ENCODE measurements at places on chromosomes 3 and 15.

- no peak for DNase-seq
Observed at GRCh38 chr15:101651554-101652097, 555 bp downstream of the TM2D3 start.

- no peak for DNase-seq
Observed at GRCh38 chr15:33125894-33126537, 68.5 kb downstream of the FMN1 start.

DNA sequence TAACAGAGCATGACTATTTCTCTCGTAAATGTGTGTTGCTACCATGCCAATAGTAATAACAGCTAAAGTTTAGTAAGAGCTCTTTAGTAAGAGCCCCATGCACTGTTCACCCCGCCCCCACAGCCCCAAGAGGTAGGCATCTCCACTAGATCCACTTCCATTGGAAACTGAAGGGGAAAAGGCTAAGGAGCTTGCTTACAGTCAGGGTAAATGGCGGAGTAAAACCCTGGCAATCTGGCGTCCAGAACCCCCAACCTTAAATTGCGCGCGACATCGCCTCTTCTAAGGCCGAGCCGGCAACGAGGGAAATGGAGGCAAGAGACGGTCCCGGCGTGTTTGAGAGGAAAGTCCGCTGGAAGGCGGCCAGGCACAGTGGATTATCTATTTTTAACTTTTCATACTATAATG is 654 bp upstream of the C3orf38 start:
- no peak for DNase-seq

- no peak for DNase-seq
Observed at GRCh38 chr15:85541744-85542143, 161.3 kb downstream of the AKAP13 start.

DNA sequence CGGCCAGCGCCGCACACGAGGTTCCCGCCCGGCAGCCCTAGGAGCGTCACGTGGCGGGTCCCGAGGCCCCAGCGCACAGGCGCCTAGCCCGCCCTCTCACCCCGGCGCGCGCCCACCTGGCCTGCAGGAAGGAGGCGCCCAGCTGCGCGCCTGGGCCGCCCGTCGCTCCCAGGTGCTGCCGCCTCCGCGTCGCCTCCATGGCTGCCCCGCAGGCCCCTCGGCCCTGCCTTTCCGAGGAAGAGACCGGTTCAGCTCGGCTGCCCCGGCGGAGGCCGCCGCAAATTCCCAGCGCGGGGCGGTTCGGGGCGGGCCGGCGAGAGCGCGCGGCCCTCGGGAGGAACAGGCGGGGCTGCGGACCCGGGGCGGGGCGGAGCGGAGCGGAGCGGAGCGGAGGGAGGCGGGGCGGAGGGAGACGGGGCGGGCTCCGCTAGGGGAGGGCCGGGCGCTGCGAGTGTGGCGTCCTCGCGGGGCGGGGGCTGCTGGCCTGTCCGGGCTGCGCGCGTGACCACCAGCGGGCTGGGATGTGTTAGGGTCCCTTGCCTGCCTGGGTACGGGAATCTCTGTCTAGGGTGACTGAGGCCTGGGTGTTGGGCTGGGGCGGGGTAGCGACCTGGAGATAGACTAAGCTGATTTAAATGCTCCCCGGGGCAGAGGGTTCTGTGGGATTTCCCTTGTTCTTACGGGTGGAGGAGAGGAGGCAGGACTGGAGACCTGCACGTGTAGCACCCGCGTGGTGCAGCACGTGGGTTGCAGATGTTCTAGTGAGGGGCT is at the start of gene CLN6:
TSS of gene CLN6 (minus strand) at position 343 of the 771 bp plus-strand sequence. CDS start at position 199, 144 bp downstream.
- peak; percentile 85 for DNase-seq

DNA sequence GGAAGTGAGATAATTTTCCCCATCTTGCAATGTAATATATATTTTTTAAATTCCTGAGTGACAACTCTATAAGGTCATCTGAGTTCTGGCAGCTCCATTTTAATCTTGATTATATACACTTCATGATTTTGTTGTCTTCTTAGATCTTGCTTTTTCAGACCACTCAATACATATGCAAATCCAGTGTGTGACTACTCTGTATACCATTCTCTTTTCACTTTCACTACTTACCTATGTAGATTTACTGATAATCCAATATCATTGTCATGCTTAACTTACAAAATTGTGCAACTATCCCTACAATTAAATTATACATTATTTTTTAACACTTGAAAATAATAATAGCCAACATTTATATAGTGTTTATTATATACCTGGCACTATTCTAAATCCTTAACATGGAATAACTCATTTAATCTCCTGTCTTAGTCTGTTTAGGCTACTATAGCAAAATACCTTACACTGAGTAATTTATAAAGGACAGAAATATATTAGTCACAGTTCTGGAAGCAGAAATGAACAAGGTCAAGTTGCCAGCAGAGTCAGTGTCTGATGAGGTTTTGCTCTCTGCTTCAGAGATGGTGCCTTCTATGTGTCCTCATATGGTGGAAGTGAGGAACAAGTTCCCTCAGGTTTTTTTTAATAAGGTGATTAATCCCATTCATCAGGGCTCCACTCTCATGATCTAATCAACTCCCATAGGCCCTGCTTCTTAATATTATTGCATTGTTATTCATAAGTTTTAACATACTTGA is 338.5 kb downstream of the TUSC7 start:
- DNase-seq: no peak

DNA sequence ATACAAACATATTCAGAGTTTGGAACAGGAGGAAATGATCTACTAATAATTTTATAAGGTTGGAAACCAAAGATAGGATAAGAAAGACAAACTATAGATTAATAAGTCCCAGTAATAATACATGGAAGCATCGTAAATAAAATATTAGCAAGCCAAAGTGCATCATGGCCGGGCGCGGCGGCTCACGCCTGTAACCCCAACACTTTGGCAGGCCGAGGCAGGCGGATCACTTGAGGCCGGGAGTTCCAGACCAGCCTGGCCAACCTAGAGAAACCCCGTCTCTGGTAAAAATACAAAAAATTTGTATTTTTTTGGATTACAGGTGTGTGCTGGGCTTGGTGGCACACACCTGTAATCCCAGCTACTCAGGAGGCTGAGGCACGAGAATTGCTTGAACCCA is 14.9 kb downstream of the MUC4 start:
- no peak for DNase-seq

- no peak for DNase-seq
Observed at GRCh38 chr3:146160964-146161662, at the start of gene PLOD2. Gene PLOD2, minus strand, starts transcription at chr3:146161184. Its CDS starts 195 bp downstream, at chr3:146160989.

GRCh38 chr15:56286213-56286612 is 42.5 kb upstream of the RFX7 start:
- no peak for DNase-seq

GRCh38 chr15:65790694-65791334 is 1.3 kb downstream of the DENND4A start:
- no peak for DNase-seq

DNA sequence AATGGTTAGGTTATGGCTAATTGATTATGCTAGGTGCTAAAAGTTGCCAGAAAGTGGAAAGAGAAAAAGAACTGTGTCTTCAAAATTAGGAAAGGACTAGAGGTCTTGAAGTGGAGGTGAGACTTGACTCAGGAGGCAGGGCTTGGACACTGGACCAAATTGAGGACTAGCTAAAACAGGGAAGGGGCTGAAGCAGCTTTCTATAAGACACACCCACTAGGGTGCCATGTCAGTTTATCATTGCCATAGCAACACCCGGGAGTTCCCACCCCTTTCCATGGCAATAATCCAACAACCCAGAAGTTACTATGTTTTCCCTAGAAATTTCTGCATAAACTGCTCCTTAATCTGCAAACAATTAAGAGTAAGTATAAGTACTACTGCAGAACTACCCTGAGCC is 42.9 kb upstream of the MITF start:
- no peak for DNase-seq

GRCh38 chr15:60585743-60586708 is 107.1 kb upstream of the ICE2 start:
- peak; percentile 76 for DNase-seq

DNA sequence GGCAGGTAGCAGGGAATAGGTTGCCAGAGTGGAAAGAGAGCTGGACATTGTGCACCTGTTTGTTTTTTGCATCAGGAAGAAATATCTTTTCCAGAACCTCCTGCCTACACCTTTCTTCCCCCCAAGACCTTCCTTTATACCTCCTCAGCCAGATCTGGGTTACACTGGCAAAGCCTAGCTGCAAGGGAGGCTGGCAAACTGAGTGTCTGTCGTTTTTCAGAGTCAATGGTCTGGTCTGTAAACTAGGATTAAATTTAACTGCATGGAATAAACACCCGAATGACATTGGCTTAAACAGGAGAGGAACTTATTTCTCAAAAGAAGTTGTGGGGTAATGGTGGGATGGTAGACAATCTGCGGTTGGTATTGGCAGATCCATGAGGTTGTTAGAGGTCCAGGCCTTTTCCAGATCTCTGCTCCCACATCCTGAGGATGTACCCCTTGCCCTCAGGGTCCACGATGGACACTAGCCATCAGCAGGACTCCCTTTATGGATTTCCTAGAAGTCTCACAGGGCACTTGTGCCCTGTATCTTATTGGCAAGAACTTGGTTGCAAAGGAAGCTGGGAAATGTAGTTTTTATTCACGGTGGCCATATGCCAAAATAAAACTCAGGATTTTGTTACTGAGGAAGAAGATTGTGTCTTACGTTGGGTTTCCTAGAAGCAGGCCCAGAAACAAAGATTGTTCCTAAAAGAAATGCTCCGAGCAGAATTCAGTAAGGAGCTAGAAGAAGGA is 3.2 kb upstream of the RARRES1 start:
- DNase-seq: no peak

- DNase-seq: no peak
Observed at GRCh38 chr15:58119016-58119415, 19.2 kb upstream of the AQP9 start.

DNA sequence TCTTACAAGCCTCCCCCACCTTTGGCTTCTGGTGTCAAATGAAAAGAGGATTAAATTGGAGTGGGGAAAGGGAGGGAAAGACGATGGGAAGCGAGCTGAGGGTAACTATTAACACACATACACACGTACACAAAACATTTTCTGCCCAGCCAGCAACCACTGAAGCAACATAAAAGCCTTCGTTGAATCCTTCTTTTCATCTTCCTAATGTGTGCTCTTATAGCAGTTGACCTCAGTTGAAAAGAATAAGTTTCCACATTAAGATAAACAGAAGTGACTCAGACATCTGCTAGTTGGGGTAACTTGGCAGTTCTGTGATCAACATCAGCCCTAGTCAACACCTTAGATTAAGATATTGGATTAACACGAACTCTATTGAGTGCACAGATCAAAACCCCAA is 558.5 kb downstream of the MECOM start:
- DNase-seq: no peak

DNA sequence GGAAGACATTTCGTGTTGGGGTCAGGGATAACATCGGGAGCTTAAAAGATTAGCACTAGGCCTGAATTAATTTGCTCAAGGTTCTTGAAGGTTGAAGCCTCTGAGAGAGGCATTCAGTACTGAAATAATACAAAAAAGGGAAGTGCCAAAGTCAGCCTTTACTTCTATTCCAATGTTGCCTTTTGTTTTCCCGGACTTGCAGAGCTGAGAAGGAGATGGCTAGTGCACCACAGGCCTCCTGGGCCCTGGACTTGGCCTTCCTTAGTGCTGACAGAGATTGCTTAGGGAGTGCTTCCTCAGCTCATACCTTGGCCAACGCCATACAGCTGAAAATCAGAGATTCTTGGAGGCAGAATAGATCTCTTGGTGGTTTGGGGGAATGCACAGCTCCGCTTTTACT is 333.6 kb upstream of the TBL1XR1 start:
- no peak for DNase-seq

DNA sequence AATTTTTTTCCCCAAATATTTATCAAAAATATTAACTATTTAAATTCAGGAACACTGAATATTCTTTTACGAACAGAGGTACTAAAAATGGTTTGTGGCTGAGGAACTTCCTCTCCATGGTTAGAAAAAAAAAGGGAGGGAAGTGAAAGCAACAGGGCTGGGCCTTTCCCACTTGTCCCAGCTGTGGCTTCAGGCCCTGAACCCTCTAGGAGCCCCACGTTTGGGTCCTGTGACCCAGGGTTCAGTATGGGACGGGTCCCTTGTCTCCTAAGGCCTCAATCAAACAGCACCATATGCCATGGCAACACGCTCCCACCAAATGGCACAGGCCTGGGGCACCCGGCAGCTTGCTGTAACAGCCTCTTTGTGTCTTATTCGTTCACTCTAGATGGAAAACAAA is 32.4 kb downstream of the POC1A start:
- DNase-seq: no peak

DNA sequence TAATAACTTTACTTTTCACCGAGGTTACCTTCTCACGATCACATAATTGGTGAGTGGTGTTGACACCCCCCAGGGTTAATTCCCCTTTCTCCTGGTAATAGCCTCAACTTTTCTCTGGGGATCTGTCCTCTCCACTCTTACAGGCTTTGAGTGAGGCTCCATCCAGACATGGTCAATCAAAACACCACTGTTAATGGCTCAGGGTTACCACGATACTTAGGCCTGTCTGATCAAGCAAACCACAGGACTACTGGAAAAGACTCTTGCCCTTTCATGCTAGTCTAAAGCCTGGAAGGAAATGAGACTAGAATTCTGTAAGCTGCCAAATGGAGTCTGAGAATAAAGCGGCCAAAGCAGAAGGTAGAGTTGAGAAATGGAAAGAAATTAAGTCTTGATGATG is 56.5 kb upstream of the STT3B start:
- DNase-seq: no peak

DNA sequence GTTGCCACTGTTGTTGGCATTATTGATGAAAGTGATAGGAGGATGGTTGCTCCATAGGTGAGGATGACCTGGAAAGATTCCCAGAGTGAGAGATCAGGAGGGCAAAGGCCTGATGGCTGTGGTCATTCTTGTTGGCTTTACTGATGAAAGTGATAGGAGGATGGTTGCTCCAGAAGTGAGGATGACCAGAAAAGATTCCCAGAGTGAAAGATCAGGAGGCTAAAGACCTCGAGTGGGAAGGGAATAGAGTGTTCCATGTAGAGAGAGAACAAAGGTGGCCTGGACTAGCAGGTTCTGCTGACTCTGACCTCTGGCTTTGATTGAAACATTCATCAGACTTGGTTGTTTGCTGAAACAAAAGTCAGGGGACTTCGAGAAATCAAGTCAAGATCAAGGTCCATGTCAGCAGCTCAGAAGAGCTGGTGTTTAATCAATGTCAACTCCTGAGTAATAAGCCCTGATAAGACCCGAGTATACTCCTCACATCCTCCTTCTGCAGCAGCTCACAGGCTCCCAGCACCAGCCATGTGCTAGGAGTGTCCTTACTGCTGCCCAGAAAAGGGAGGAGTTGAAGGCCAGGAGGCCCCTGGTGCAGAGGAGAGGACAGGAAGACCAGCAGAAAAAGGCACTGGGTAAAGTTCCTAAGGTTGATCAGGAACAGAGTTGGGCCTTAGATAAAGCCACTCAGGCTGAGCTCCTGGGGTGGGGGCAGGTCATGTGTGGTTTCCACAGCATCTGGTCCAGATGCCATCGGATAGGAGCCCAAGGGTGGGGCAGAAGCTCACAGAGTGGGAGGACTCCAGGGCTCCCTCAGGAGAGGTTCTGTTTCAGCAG is 19.9 kb downstream of the CYP8B1 start:
- no peak for DNase-seq

- no peak for DNase-seq
Observed at GRCh38 chr15:25905140-25905539, 42.0 kb upstream of the ATP10A start.

- no peak for DNase-seq
Observed at GRCh38 chr15:34594361-34594760, 10.9 kb upstream of the GOLGA8B start.

All from immature natural killer cell (primary cell).